Mesendoderm (in vitro differentiated cells): ENCODE measurements at places on chromosomes 7 and 10.

GRCh38 chr10:80356563-80356988 lies at the start of the genes DYDC1 and DYDC2:
Gene DYDC1 (minus strand): TSS chr10:80356755. CDS start chr10:80352601, 4,154 bp downstream.
Gene DYDC2 (plus strand): TSS chr10:80356781. CDS start chr10:80362444, 5,663 bp downstream.
- peak; percentile 93 for DNase-seq

- no peak for DNase-seq
These were observed 303.8 kb upstream of the MKI67 start for GRCh38 chr10:128429835-128430513.

DNA sequence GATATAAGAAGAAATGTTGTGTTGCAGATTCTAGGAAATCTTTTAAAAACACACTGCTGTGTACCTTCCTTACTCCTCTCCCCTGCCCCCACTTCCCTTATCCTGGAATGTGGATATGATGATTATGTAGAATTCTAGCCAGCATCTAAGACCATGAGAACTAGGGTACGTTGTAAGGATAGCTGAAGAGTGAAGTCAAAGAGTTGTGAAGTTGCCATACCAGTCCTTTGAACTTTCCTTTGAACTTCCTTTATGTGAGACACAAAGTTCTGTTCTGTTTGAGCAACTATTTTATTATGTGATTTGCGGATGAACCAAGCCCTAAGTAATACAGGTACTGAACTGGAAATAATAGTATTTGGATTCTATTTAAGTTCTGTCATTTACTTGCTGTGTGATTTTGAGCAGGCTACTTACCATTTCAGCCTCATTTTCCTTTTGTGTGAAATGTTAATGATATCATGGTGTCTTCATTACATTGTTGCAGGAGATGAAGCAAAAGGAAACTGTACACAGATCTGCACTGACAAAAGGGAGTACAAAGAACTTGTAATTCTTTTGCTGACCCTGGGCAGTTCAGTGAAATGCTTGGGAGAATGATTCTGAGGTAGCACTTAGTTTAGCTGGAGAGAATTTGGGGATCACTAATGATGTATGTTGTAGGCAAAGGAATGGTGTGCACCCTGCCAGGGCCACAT lies 31.4 kb downstream of the RPA3 start:
- no peak for DNase-seq

DNA sequence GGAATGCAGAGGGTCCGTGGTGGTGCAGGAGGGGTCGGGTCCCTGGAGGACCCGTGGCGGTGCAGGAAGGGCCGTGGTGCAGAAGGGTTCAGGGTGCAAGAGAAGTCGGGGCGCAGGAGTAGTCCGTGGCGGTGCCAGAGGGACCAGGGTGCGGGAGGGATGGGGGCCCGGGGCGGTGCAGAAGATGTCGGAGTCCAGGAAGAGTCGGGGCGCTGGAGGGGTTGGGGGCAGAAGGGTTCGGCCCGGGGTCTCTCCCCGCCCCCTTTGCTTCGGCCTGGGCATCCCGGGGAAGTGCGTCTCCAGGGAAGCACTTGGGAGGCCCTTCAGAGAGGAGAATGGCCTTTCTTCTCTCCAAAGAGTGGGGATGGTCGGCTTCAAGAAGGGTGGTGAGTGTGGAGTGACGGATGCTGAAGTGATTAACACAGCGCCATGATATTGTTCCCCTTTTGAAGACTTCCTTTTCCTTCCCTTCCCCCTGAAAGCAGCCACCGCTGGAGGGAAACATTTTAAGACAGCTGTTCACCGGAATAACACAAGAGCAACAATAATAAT lies 997 bp downstream of the WDR37 start:
- peak; percentile 35 for DNase-seq

- no peak for DNase-seq
These were observed 18.0 kb downstream of the MXI1 start for GRCh38 chr10:110225441-110225755.

DNA sequence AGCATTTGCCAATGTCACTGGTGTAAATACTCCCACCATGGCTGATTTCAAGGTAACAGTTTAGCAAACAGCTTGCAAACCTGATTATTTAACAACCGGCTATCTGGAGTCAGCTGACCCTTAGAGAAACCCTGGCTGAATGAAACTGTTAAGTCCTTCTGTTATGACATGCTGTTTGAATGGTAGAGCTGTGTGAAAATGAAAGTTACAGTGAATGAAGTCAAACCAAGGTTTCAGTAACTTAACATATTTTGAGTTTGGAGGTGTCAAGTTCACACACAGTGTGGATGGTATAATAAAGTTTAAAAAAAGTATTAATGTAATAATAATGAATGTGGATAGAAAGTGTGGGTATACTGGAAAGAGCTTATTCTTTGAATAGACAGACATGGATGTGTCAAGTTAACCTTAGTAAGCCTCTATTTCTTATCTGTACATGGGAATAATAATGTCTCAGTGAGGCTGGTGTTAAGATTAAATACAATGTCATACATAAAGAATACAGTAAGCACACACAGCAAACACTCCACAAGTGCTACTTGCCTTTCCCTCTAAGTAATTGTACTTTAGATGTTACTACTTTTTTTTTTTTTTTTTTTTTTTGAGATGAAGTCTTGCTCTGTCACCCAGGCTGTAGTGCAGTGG lies 150.4 kb downstream of the TAX1BP1 start:
- DNase-seq, result no peak
